ENCODE measurements at places on chromosomes 2 and 18. TPM values are rescaled to one million over a fixed set of nuclear protein-coding genes. Genes with fewer than 3 reads are reported as not detected.

FBXO36 gene
- total RNA-seq: 1.7 TPM

C2orf72 gene
- total RNA-seq: 5.6 TPM

CMPK2 gene
- total RNA-seq: 0.86 TPM

TUBA3E gene
- total RNA-seq: 3.6 TPM

THADA gene
- total RNA-seq: 22.5 TPM

EPB41L3 gene
- 0.41 TPM for total RNA-seq

FTCDNL1 gene
- total RNA-seq: 2.8 TPM

PXDN gene
- 11.0 TPM for total RNA-seq

HDLBP gene
- 277 TPM for total RNA-seq

CDH20 gene
- total RNA-seq: not detected

IL1A gene
- total RNA-seq: 0.23 TPM

GALNT5 gene
- total RNA-seq: 2.0 TPM

CFC1 gene
- not detected for total RNA-seq

DYNAP gene
- total RNA-seq: not detected

MYCN gene
- not detected for total RNA-seq

CBLN2 gene
- 0.42 TPM for total RNA-seq

STK25 gene
- 91.0 TPM for total RNA-seq
